ENCODE measurements at places on chromosomes 4 and X.
A peak's percentile ranks its signal among the peaks of the same experiment; 100 is the strongest.

DNA sequence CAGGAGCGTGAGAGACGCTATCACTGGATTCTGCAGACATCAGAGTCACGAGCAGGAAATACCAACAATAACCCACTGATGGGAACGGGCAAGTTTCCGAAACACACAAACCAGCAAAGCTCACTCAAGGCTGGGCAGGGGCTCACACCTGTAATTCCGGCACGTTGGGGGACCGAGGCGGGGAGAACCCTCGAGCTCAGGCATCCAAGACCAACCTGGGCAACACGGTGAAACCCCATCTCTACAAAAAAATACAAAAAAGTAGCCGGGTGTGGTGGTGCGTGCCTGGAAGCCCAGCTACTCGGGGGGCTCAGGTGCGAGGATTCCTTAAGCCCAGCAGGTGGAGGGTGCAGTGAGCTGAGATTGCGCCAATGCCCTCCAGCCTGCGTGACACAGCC, 17.2 kb upstream of the GTPBP6 start:
- no peak for DNase-seq

- no peak for DNase-seq
Measured at GRCh38 chr4:155620637-155621036, 46.0 kb upstream of the GUCY1A1 start.

DNA sequence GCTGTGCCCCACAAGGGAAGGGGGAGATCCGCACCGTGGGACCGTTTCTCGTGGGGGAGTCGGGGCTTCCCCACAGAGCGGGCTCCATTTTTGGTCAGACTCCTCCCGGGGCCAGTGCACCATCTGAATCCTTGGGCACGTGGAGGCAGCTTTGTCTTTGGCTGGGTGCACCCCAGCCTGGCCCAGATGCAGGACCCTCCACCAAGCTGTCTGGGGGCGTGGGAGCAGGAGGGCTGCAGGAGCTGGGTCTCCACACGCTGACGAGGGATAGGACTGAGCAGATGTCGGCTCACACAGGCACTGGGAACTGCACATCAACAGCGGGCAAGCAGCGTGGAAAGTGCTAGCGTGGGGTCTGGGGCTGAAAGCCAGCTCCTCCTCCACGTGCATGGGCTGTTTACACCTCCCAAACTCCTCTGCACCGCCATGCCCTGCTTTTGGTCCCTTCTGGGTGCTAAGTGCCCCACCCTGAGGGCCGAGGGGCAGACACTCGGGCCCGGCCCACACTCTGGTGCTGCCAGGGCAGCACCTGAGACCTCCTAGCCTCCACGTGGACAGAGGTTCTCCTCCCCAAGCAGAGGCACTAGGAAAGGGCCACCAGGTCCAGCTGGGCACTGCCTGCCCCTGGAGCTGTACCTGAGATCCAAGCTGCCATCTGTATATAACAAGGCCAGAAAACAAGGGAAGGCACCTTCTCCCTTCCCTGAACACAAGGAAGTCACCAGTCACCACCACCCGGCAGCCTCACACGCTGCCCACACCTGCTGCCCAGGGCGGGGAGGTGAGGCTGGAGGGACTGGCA, 13.8 kb downstream of the DGKQ start:
- DNase-seq = no peak

- peak; percentile 27 for DNase-seq
Measured at GRCh38 chr4:170089668-170090351, at the start of gene AADAT. TSS of gene AADAT (minus strand) at chr4:170089956. CDS start at chr4:170089690, 266 bp downstream.

Data from dorsolateral prefrontal cortex (tissue), 122 donors.